ENCODE measurements at places on chromosomes 2 and 18. TPM values are rescaled to one million over a fixed set of nuclear protein-coding genes. Genes with fewer than 3 reads are reported as not detected.

Gene SH3BP4
- total RNA-seq: 18.4 TPM

Gene C2orf81
- total RNA-seq: 0.24 TPM

GRCh38 chr2:75019790-75020189, 61.3 kb downstream of the POLE4 start:
- DNase-seq: no peak

Gene IL36G
- not detected for total RNA-seq

- no peak for DNase-seq
These were observed 48.8 kb upstream of the ZDBF2 start for GRCh38 chr2:206225435-206226232.

- DNase-seq: no peak
These were observed 40.7 kb downstream of the CTDP1 start for GRCh38 chr18:79720359-79720733.

Gene SRBD1
- 10.1 TPM for total RNA-seq

DNA sequence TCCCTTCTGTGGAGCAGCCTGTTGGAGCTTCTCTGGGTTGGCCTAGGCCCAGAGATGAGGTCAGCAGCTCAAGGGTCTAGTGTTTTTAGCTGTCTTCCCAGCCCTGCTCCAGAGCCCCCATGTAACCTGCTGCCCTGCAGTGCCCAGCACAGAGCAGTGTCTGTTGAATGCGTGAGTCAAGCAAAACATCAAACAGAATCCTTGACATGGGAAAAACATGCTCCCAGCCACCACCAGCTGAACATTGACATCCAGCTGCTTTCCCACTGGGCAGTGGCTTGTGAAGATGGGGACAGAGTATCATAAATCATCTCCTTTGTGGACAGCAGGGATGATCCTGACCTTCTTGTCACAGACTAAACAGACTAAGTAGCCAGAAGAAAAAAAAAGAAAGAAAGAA, 22.6 kb downstream of the IMPA2 start:
- no peak for DNase-seq

- no peak for DNase-seq
These were observed 117.3 kb upstream of the SERPINE2 start for GRCh38 chr2:224156436-224156835.

DNA sequence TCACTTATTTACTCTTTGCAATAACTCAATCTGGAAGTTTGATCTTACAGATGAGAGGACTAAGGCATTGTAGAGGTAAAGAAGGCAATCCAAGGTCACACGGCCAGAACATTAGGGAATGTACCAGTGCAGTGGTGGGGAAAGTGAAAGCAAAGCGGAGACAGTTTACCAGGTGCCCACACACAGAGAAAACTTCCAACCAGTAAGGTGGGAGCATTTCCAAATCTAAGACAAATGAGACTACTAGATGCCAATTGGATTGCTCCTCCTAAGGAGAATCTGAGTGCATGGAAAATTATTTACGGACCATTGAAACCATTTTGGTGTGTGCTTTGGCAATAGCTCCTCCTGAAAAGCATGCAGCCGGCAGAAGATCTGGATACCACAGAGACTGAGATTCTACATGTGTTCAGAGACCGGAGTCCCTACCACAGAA, 34.9 kb downstream of the SLC20A1 start:
- no peak for DNase-seq

DNA sequence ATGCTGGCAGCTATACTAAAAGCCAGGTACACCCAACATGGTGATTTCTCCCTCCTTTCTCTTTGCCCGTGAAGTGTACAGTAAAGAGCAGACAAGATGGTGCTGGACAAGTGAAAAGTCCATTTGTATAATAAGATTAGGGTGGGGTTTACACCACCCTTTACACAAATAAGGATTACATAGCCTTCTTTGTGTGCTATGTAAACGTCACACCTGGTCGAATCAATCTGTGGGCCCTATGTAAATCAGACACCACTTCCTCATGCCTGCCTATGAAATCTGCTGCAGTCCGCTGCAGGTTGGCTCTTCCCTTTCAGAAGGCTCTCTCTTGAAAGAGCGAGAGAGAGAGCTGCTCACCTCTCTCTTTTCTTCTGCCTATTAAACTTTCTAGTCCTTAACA, 1054.3 kb upstream of the SLC39A10 start:
- no peak for DNase-seq

Gene SPC25
- total RNA-seq: not detected

DNA sequence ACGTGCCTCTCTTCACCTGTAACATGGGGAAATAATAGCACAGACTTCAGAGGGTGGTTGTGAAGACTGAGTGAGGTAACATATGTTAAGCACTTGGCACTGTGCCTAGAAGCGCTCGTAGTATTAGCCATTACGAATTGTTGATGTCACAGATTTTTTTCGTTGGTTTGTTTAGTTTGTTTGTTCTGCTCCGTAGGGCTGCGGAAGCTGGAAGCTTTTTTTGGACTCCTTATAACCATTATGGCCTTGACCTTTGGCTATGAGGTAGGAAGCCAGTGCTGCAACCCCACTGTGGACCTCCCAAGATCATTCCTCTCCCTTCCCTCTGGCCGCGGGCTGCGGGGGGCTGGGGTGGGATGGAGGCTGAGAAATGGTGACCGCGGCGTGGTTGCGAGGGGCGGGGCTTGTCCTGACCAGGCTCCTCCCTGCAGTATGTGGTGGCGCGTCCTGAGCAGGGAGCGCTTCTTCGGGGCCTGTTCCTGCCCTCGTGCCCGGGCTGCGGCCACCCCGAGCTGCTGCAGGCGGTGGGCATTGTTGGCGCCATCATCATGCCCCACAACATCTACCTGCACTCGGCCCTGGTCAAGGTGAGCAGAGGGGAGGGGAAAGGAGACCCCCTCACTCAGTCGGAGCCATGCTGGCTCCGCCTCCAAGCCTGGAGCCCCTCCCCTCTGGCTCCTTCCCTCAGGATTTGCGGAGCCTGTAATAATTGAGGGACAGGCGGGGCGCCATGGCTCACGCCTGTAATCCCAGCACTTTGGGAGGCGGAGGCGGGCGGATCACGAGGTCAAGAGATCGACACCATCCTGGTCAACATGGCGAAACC, 5.5 kb downstream of the SLC11A1 start:
- DNase-seq: no peak

Gene SERPINB11
- not detected for total RNA-seq

Gene EMILIN1
- total RNA-seq: 13.7 TPM

- no peak for DNase-seq
These were observed 582.2 kb upstream of the DDX18 start for GRCh38 chr2:117232305-117232704.

DNA sequence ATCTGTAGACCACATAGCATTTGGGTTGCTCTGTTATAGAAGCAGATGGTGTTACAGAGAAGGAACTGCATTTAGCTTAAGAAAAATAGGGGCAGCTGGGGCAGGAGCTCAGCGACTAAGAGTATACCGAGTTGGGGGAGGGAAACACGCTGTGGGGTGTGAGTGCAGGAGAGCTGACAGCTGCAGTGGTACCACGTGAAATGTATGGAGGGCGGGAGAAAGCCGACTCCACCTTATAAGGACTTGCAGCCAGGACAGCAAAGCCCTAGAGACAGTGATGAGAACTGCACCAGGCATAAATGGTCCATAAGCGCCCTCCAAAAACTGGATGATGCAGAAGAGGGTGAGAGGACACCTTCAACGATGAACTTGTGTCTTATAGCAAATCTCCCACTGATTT, 237.6 kb downstream of the PRKCE start:
- peak; percentile 30 for DNase-seq

GRCh38 chr2:1788478-1788959, 44.2 kb upstream of the PXDN start:
- DNase-seq: no peak

DNA sequence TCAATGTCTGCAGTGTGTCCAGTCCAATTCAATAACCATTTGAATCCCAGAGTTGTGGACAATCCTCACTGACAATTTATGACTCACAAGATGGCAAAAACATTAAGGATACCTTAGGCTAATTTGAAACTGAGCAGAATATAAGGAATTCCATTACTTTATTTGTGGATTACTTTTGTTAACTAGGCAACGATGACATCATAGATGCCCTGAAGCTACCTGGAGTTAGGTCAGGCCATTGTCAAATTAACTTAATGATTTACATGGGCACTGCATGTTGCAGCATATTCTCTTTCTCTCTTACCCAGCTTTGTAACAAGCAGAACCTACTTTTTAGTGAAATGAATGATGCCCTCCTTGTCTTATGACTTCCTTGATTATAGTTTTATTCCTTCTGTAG, 100.0 kb upstream of the CDCA7 start:
- no peak for DNase-seq

Gene PDCD1
- not detected for total RNA-seq

Gene SERPINB3
- not detected for total RNA-seq

DNA sequence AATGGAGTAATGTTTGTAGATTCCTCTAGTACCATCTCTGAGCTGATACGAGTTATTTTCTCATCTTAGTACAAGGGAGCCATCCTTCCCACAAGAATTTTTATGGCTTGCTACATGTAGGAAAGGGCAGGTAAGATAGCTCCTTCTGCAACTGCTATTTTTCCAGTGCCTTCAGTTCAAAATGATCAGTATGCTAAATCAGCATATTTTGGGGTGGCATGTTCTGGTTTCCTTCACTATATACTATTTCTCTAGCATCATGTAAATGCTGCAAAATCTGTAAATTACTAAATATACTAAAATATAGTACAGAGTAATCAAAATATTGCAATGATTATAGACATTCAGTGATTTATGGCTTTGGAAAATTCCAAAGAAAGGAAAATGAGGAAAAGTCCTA, 1230.0 kb upstream of the CHAC2 start:
- DNase-seq: no peak

DNA sequence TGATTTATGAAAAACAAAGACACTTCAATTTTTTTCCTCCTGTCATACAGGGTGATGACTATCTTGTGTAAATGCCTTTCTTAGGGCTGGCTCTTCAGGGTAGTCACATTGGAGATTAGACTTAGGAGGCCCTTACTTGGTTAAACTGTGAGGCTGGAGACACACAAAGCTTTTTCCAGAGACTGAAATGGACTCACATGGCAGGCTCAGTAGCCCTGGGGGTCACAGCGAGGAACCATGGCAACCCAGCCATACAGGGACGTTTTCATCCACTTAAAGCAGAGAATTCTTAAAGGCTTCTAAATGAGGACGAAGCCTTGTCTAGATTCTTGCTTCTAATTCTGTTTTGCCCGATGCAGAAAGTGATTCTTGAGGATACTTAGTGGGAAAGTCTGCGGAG, 57.3 kb upstream of the ZDBF2 start:
- DNase-seq: no peak

Gene MGAT4A
- 10.8 TPM for total RNA-seq

- DNase-seq: no peak
These were observed 42.3 kb downstream of the KCTD1 start for GRCh38 chr18:26506012-26506411.

DNA sequence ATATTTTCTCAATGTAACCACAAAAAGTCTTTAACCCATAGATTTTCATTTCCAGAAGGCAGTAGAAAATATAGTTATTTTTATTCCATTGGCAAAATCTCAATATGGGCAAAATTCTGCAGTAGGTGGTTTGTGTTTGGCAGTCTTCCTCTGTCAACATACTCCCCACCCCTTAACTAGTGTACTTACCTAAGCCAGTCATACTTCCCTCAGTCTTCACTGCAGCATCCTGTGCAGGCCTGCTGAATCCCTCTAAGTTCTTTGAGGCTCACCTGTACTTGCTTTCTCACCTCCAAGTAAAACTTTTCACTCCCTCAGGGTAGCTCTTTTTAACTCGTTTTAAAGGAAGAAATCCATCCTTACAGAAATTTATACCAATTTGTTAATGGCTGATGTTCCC, 6.8 kb downstream of the CARF start:
- no peak for DNase-seq

DNA sequence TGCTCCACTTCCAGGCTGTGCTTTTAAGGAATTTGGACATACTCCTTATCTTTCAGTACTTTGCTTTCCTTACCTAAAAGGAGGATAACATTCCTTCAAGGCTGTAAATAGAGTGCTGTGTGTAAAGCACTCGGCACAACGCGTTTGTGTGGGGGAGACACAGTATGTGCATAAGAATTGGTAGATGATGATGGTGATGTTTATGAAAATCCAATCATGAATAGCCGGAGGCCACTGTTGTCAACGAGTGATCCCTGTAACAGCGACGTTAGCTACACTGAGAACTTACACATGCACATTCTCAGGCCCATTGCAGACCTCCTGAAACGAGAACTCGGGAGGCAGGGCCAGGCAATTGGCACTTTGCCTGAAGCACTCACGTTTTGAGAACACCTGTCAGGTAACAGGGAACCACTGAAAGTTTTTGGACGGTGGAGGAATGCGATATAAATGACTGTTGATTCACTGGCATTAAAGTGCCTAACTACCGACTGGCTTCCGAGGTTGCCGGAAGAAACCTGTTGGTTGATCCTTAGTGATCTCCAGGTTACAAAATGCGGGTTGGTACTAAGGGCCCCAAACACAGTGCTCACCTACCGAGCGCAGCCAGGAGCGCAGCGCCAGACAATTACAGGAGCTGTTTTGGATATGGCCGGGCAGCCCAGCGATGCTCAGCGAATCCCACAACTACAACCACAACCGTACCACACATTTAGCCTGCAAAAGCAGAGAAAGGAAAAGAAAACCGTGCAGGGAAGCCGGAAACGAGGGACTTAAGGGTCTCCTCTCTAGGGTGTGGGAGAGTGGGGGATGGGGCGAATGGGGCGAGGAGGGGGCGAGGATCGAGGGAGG, 1.0 kb upstream of the MAP4K4 start:
- peak; percentile 21 for DNase-seq

DNA sequence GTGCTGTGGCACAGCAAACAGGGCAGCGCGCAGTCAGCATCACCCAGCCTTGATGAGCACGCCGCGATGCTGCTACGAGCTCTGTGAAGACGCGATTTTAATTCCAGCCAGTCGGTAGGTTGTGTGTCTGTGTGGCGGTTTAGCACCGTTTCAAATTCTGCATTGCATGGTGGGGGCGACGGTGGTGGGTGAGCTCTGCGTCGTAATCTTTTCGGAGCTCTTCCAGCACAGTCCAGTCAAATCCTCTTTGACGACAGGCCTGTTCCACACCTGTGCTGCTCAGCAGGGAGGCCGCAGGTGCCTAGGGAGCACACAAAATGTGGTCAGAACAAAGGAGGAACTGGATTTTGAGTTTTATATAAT, 8.6 kb downstream of the ALLC start:
- DNase-seq: no peak

DNA sequence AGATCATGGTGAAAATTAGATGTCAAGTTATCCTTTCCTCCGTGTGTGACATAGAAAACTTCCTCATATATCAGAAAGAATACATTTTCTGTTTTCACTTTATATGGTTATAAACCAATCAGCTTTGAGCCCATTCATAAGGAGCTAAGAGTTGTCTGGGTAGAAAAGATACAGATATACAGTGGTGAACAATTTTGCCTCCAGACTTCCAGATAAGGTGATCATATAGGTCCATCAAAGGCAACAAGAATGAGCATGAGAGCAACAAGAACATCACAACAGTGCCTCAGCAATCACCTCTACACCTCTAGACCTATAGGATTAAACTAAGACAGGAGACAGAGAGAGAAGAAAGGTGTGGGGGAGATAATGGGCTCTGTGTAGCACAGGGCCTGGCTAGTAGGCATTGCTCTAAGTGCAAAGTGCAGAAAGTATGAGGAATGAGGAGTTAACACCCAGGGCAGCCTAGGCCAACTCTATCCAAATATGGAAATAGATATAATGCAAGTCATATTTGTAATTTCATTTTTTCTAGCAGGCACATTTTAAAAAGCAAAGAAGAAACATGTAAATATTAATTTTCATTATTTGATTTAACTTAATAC, 8.3 kb downstream of the TNP1 start:
- no peak for DNase-seq
